ENCODE measurements at places on chromosomes 3 and 15.

DNA sequence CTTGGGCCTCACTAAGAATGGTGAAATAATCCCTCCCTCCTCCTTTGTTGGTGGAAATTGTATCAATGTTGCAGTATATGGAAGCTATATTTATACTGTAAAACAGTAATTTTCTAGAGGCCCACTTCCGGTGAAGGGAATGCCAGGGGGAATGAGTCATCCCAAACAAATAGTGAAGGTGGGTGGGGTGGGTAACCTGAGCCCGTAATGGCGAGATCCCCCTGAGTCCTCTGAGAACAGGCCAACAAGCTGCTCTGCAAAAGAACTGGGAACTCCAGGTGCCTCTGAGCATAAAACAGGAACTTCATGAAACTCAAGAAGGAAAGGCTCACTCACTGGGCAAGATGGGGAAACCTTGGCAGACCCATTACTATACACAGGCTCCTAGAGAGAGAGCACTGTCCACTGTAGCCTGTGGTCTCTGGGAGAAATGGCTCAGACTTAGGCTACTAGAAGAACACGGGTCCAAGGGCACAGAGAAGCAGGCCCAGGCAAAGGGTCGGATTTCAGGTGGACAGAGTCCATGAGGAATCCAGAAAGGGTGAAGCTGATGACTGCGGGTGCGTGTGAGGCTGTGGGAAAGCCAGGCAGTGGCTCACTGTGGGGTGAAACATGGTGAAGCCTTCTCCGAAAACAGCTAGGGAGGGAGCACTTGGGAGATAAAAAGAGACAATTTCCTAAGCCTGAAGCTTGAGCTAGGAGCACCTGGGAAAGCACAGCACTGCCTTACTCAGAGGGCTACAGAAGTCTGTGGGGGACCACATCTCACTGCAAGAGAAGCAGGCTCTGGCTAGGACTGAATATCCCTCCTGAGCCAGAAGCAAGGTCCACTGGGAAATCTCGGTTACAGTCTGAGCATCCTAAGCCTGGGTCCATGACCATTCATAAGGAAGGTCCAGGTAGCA, 19.8 kb downstream of the LARP6 start:
- DNase-seq, result no peak

GRCh38 chr3:197949191-197949777, 706 bp upstream of the RPL35A start:
- no peak for DNase-seq

- no peak for DNase-seq
Measured at GRCh38 chr15:34358367-34358766, 8.6 kb downstream of the LPCAT4 start.

- no peak for DNase-seq
Measured at GRCh38 chr15:77527164-77527778, 105.4 kb downstream of the LINGO1 start.

- no peak for DNase-seq
Measured at GRCh38 chr15:57640930-57641682, 49.4 kb downstream of the MYZAP start.

Data from stimulated activated CD8-positive, alpha-beta memory T cell treated with anti-CD3 and anti-CD28 coated beads, Interleukin-2, amount 100 ng/mL, for 1 hour (primary cell).